ELF-1 (cell line): ENCODE measurements at places on chromosomes 4 and X.
A peak's percentile ranks its signal among the peaks of the same experiment; 100 is the strongest.

GRCh38 chr4:29571322-29571721 lies 1148.8 kb upstream of the PCDH7 start:
- no peak for DNase-seq

- DNase-seq, result no peak
Measured at GRCh38 chr4:95614684-95615205, 66.0 kb upstream of the UNC5C start.

GRCh38 chr4:153573221-153573620 lies 107.1 kb downstream of the TMEM131L start:
- no peak for DNase-seq

- DNase-seq, result peak; percentile 84
Measured at GRCh38 chr4:18859468-18859867, 837.9 kb upstream of the LCORL start.

DNA sequence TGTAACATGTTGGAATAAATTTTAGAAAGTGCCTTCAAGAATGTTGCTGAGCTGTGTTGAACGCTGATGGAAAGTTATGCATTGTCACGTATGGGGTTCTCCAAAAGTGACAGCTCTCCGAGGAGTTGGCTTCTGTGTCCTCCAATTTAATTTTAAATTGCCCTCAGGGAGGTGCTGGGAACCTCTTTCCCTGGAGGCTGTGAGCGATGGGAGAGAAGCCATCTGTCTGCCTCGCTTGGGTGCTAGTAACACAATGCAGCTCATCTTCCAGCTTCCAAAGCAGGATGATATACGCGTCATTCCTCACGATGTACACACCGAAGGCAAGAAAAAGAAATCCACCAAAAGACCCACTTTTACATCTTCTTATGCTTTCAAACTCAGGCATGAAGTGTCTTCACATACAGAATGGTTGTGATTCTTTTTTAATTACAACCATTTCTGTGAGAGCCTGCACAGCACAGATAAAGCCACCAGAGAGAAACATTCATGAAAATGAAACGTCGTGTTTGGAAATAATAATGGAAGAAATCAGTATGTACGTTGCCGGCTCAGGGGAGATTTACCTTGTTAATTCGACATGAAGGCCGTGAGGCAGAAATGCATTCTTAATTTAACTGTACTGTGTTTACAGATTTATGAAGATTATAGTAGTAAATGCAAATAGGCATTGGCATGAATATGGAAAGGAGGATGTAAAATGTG lies 218.9 kb downstream of the ASMT start:
- DNase-seq, result no peak

DNA sequence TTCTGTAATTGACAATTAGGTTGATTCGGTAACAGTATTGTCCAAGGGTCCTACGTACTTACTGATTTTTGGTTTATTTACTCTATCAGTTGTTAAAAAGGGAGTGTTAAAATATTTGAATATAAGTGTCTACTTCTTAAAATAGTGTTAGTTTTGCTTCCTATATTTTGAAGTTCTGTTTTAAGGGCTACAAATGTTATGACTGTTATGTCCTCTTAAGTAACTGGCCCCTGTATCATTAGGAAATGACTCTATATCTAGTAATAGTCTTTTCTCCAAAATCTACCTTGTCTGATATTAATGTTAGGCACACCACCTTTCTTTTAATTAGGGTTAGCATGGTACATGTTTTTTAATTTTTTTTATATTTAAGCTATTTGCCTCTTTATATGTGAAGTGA lies 30.1 kb downstream of the ANKRD50 start:
- no peak for DNase-seq

GRCh38 chr4:15749001-15749400 lies 29.1 kb upstream of the CD38 start:
- no peak for DNase-seq

GRCh38 chrX:68710870-68711576 lies 63.6 kb downstream of the STARD8 start:
- DNase-seq, result peak; percentile 83

- DNase-seq, result no peak
Measured at GRCh38 chrX:148670277-148670676, 169.9 kb downstream of the AFF2 start.

GRCh38 chr4:183772361-183772760 lies 113.3 kb downstream of the TRAPPC11 start:
- no peak for DNase-seq

GRCh38 chr4:87409420-87409939 lies 12.9 kb upstream of the NUDT9 start:
- no peak for DNase-seq

- DNase-seq, result no peak
Measured at GRCh38 chrX:79182071-79182470, 37.6 kb downstream of the GPR174 start.

DNA sequence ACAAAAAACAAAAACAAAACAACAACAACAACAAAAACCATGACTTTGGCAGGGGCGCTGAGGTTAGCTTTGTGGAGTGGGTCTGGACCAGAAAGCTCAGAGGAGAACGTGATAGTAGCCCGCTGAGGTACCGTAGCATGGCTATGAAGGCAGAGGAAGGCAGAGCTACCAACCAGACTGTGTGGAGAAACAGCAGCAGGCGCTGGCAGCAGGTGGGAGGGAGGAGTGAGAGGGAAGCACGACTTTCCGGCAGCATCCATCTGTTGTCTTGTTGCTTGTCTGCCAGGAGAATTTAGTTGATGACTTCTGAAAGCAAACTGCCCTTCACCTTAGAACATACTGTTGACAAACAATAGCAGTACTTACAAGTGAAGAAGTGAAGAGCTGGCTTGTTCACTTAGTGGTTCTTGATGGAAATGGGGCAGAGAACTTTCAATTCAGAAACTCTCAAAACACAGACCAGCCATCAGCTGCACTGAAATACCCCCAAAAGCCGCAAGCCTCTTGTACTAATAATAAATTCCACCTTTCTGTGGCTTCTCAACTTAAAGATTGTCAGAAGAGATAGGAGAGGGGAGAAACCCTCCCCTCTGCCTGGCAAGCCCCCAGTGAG lies 447.2 kb downstream of the SLITRK2 start:
- DNase-seq, result no peak

GRCh38 chr4:185879666-185880312 lies 67.8 kb upstream of the SORBS2 start:
- no peak for DNase-seq

DNA sequence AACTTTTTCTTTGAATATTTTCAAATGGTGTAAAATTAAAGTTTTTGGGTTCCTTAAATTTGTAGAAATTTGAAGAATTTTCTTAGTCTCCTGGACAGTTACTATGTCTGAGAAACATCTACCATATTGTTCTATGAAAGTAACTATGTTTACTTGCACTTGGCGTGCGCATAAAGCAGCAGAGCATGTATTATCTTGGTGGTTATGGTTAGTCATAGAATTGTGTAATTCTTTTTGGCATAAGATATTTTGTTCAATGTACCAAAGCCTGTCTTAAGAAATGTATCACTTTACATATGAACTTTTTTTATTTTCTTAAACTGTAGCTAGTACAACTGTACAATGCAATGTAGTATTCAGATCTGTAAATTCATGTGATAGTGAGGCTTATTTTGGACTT lies 49.2 kb downstream of the CDS1 start:
- no peak for DNase-seq

GRCh38 chr4:101205916-101206315 lies 141.4 kb downstream of the PPP3CA start:
- DNase-seq, result no peak

- DNase-seq, result no peak
Measured at GRCh38 chr4:183253451-183253850, 66.6 kb downstream of the CLDN22 start.

DNA sequence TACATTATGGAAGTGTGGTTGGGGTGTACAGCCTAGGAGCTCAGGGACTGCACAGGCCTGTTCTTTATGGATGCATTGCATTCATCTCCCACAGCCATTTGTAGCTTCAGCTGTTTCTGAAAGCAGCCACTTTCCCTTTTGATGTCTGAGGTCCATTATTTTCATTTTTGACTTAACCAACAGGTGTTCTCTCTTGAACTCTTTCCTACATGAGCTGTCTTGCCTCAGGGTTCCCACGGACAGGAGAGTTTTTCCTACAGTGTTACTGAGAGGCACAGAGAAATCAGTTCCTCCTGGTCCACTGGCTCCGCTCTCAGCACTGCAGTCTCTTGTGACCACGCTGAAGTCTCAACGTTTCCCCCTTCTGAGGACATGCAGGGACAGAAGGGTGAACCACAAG lies 87.2 kb downstream of the RASL11B start:
- no peak for DNase-seq

DNA sequence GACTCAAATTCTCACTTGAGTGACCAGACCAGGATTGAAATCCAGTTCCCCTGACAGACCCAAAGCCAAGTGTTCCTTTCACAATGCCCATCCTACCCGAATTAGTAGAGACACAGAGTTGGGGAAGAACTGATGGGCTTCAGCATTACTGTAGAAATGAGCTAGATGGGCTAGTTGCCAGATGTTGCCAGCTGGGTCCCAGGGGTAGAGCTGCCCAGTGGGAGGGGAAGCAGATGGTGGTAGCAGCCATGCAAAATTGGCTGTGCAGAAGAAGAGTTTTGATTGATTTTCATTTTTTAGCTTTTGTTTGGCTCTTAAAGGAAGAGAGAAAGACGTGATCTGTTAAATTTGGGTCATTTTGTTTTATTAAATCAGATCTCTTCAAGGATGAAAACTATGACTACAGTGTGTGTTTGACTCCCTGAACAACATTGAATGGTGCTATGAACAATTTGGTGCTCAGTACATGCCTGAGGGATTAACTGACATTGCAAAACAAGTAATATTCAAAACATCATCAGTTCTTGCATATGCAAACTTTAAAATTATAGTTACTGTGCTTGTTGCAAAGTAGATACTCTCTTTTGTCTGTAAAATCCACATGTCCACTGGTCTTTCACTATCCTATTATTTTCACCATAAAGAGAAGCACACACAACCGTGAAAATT lies 86.0 kb downstream of the PARM1 start:
- no peak for DNase-seq

GRCh38 chr4:39963656-39964055 lies 14.1 kb downstream of the PDS5A start:
- no peak for DNase-seq

DNA sequence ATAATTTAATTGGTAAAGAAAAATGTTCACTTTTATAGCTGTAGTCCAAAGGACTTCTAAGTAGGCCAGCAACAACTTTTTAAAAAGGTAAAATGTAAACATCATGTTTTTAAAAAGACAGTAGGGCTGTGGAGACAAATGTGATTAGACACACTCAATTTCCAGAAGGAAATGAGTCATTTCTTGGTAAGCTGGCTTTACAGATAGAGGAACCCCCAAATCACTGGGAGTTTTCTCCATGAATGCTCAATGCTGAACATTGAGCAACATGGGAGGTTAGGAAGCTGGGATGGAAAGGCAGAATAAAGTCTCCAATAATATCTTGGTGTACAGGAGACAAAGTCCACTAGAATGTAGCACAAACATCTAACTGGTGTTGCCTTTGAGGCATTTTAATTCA lies 121.3 kb downstream of the NWD2 start:
- no peak for DNase-seq

GRCh38 chr4:103915224-103915869 lies 195.6 kb upstream of the TACR3 start:
- no peak for DNase-seq

DNA sequence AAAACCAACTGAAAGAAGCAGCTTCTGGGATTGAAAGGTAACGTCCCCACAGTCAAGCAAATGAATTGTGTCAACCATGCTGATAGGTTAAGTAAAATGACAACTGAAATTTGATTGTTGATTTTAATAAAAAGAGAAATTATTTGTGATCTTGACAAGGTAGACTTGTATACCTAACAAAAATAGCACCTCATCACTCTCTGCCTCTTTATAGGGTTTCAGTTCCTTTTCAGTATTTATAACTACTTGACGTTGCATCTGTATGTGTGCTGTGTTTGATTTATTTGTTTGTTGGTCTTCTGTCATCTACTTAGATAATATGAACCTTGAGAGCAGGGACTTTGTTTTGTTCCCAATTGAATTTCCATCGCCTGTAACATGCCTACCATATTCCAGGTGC lies 7.9 kb upstream of the PPP3CA start:
- DNase-seq, result no peak

DNA sequence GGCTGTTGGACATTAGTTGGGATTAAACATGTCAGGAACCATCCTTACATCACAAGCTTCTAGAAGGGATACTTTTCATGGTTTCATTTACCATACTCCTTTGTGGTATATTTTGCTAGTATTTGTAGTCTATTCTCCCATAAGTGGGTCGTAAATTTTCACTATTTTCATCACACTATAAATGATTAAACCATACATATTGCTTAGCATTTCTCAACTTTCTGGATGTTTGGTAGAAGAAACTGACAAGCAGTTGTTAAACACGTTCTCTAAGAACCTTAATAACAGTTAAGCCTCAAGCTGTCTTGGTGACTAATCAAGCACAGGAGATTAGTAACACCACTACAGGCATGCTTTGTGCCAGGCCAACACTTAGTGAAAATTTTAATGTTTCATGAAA lies 375.5 kb downstream of the NAF1 start:
- no peak for DNase-seq

DNA sequence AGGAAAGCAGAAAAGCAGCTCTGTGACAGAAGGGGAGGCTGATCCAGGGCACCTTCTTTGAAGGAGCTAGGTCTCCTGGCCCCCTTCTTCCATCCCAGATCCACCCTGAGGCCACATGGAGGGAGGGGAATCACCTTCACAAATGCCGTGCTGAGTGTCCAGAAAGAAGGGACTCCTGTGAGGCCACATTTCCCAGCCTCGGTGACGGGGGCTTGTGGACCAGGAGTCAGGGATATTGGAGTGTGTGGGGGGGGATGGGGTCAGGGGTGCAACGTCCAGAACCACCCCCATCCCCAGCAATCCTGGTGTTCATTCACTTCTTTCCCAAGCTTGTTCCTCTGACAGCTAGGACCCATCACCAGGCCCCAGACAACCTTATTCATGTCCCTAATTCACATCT lies 4.7 kb downstream of the TIMM17B start:
- DNase-seq, result no peak

- no peak for DNase-seq
Measured at GRCh38 chr4:167893531-167893930, 198.8 kb upstream of the ANXA10 start.

DNA sequence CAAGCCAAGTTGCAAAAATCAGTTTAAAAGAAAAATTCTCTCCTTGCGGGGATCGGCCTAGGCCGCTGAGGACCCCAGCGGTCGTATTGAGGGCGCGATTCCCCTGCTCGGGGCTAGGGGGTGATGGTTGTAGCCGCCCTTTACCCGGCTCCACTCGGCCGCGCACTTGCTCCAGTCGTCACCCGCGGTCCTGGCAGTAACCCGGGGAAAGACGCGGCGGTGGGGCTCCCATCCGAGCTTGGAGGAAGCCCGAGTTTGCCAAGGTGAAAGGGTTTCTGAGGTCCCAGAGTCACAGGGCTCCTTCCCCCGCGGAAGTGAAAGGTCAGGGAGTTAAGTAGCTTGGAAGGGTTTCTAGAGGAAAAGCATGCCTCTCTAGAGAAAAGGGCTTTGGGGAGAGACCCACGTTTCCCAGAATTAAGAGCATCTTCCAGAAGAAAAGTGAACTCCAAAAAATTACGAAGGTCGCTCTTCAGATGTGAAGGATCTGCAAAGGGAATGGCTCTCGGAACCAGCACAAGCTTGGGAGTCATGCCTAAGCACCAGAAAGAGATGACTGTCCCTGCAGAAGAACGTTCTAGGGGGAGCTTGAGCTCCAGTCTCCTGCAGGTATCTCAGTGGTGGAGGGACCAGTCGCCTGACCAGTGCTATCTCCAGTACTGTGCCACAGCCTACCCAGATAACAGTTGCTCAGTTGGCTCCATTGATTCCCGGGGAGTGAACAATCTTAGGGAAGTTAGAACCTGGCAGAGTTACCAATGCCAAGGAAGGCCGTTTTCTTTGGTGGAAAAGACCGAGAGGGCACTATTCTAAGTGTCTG lies 875 bp downstream of the LAP3 start:
- DNase-seq, result no peak

- no peak for DNase-seq
Measured at GRCh38 chr4:67141586-67141985, 403.7 kb downstream of the CENPC start.
